ENCODE measurements at places on chromosomes 2 and 18.

GRCh38 chr2:37459095-37459981 lies 114.9 kb downstream of the QPCT start:
- DNase-seq = no peak

- DNase-seq = no peak
These were observed 243.4 kb downstream of the LDLRAD4 start for GRCh38 chr18:13461936-13462335.

DNA sequence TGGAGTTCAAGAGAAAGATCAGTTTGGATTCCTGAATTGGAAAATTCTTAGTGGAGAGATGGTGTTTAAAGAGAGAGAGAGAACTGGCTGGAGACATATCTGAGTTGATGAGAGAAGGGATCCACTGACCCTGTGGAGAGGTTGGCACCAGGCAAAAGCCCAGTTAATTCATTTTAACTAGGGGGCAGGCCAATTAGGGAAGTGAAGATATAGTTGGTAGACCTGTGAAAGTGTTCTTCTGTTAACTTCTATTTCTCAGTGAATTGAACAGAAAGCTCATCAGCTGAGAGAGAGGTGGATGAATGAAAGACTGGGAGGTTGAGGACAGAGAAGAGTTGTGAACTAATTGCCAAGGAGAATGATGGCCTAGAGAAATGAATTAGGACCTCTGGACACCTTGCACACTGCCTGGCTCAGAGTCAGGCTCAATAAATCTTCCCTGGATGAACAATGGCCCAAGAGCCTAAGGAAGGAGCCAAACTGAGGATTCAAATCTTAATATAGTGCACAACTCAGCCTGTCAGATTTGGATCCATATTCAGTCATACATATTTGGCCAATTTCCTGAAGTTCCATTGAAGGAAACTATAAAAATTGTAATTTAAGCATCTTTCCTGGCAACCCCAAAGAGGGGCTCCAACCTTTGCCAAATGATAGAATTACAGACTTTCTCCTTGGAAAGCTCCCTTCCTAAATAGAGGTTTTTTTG lies 82.2 kb upstream of the RMDN2 start:
- no peak for DNase-seq

GRCh38 chr18:7567474-7568425 lies 634 bp downstream of the PTPRM start:
- no peak for DNase-seq

DNA sequence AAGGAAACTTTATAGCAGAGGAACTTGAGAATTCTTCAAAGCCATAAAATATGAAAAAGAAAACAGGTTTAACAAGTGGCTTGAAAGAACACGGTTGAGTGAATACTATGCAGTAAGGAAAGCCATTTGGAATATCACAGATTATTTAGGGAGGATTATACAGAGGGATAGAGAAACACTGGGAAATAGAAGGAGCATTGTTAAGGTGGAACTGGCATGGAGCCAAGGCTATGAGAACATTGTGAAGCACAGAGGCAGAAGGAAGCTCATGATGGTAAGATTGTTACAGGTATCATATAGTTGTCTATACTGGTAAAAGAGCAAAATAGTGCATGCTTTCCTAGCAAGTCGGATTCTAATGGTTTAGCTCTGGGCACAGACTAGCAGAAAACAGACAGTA lies 87.1 kb downstream of the SS18 start:
- DNase-seq = no peak

DNA sequence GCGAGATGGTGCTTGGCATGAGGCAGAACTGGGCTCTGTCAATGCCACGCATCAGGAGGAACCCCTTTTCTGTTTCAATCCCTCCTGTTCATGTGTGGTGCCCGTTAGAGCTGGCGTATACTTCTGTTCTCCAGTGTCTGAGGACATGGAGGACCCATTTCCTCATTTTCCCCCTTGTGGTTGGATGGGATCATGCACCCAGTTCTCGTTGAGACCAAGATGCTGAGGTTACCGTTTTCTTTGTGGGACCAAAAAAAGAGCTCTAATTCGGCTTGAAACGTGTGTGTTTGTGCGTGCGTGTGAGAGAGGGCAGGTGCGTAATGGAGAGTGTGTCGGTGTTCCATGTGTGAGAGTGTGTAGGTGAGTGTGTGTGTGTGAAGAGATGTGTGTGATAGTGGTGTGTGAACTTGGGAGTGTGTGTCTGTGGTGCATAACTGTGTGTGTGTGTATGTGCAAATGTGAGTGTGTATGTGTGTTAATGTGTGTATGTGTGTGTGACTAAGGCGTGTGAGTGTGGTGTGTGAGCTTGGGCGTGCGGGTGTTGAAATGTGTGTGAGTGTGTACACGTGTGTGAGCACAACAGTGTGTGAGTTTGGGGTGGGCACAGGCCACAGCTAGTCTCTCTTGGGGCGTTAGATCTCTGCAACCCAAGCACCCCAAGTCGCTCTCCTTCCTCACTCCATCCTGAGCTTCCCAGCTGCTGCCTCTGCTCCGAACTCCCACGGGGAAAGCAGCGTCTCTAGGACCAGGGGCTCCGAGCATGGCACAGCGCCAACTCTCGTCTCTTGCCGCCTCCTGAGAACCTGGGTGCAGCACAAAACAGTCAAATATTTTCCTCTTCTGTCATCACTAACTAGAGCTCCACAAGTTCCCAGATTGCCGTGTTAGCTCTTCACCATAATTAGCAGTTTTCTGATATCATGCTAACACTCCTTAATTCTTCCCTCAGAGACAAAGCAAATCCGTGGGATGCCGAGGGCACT lies 75.8 kb downstream of the LONRF2 start:
- DNase-seq = no peak

GRCh38 chr2:221347471-221347870 lies 224.6 kb downstream of the EPHA4 start:
- no peak for DNase-seq

- DNase-seq = no peak
These were observed 42.3 kb upstream of the FAM136A start for GRCh38 chr2:70344195-70344594.

- DNase-seq = peak; percentile 5
These were observed 1.1 kb downstream of the AFTPH start for GRCh38 chr2:64525317-64525613.

GRCh38 chr2:231359441-231359840 lies 36.1 kb upstream of the B3GNT7 start:
- DNase-seq = no peak

DNA sequence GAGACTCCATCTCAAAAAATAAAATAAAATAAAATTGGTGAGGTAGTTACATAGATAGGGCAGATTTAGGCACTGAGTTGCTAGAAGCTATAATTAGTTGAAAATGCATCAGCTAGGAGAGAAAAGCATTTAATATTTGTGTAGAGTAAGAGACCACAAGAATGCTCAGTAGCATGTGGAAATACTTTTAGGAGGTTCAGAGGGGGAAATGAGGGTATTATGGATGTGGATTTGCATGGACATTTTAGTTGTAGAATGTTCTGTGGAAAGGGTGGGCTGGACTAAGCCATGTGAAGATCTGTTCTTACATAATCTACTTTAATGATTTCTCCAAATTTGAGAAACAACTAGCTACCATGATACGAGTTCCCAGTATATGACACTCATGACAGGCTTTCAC lies 95.5 kb downstream of the ATP9B start:
- DNase-seq = no peak

DNA sequence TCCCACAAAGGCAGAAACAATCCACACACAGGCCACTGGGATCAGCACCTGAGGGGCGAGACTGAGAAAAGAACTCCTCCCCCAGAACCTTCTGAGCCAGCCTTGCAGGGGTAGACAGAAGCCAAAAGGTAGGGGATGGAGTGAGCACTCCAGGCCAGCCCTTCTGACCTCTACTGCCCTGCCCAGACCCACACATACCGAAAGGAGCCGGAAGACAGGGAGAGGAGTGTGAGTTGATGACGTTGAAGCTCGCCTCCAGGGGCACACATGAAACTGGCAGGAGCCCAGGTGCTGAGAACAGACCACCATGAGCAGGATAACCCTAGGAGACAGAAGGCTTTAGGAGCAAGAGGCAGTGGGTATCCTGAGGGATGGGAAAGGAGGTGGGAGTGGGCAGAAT lies 1.8 kb downstream of the SLC23A3 start:
- no peak for DNase-seq

- DNase-seq = no peak
These were observed 130.6 kb downstream of the ZEB2 start for GRCh38 chr2:144389151-144389929.

DNA sequence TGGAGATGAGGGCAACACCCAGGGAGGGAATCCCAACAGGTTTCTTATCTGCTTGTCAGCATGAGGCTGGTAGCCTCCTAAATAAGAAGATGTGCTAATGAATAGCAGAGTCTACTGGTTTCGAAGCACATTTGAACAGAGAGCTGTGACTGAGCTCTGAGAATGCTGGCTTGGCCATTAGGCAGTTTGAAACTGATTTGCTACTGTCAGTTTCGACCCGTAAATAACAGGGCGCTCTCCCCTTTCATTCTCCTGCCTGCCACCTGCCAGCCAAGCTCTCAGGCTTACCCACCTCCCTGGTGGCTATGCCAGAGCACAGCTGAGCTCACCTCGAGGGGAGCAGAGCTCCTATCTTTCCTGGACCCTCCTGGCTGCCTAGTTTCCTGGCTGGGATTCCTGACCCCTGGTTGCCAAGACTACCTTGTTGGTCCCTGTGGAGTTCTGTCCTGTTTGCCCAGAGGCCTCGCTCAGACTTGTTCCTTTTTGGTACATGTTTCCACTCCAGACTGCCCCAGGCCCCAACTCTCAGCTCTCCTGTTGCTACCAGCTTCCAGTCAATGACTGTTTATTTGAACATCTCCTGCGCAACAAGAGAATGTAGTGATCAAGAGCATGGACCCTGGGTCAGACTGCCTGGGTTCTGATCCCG lies 102.3 kb upstream of the ALPP start:
- no peak for DNase-seq

GRCh38 chr2:212677466-212677865 lies 138.9 kb upstream of the ERBB4 start:
- no peak for DNase-seq

DNA sequence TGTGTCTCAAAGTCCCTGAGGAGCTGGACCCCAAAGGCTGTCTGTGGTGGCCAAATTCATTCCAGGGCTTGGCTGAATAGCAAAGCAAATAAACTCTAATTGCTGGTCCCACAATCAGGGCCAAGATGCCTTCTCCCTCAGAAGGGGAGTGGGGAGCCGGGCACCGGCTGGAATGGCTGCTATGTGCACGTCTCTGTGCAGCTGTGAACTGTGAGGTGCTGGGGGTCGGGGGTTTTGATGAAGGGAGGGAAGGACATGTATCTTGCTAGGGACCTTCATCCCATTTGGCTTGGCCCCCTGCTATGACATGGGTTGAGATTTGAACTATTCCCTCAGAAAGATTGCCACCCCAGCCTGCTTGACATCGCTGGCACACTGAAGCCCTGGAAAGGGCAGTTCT lies 60.4 kb downstream of the CIB4 start:
- no peak for DNase-seq

- no peak for DNase-seq
These were observed 16.7 kb downstream of the LHCGR start for GRCh38 chr2:48738806-48739205.

- DNase-seq = no peak
These were observed 194.6 kb downstream of the CYRIA start for GRCh38 chr2:16470936-16471490.

- no peak for DNase-seq
These were observed 33.4 kb upstream of the SLC9A2 start for GRCh38 chr2:102585847-102586404.

DNA sequence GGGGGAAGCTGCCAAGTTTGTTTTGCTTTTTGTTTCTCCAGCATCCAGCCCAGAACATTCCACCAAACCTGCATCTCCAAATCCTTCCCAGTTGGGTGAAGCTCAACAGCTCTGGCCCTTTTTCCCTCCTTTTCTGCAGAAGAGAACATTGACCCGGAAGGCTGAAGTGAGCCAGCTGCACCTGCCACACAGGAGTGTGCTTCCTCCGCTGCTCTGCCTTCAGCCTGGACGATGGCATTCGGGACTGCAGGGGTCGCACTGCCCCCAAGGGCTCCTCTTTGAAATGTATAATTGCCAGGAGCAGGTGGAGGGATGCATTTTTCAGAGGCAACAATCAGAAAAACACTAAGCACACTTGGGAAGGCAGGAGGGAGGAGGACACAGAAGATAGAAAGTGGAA lies 41.8 kb downstream of the ST8SIA5 start:
- no peak for DNase-seq

- no peak for DNase-seq
These were observed 283.4 kb downstream of the MTX2 start for GRCh38 chr2:176552501-176553135.

DNA sequence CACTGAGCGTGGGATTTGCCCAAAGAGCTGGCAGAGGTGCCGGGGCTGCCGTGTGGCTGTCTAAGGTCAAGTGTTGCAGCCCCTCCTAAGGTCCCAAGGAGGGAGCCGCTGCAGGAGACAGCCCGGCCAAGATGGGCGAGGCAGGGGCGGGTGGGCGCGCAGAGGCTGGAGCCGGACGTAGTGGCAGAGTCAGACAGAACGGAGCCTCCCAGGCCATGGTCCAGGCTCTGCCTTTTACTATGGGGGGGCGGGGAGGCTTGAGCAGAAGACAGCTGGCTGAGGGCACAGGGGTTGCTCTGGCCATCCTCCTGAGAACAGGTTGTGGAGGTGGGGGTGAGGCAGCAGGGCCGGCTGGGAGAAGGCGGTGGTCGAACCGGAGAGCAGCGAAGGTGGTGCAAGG lies 27.5 kb upstream of the PRLH start:
- DNase-seq = no peak

- no peak for DNase-seq
These were observed 31.4 kb downstream of the QPCT start for GRCh38 chr2:37375741-37376288.

DNA sequence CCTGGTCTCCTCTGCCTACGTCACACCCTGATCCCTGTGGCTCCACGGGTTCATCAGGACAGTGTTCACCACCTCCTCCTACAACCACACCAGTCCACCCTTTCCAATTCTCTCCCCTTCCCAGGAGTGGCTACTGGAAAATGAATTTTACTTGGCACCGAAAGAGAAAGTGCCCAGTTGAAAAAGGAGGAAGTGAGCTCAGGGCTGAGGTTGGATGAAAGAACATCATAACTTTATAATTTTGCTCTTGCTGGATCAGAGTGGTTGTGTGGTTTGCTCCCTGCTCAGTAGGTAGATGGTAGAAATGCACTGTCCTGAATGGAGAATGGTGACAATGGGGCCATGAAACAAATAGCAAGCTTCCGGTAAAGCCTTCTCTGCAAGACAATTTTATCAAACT lies 140.3 kb upstream of the DDX18 start:
- no peak for DNase-seq

DNA sequence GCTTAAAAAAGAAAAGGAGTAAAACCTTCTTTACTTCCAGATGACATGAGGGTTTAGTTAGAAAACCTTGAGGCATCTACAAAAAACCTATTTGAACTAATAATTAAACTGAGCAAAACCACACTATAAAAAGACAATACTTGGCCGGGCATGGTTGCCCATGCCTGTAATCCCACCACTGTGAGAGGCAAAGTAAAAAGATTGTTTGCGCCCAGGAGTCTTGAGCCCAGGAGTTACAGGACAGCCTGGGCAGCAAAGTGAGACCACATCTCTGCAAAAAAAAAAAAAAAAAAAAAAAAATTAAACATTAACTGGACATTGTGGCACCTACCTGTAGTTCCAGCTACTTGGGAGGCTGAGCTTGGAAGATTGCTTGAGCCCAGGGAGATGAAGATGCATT lies 502.8 kb upstream of the LRRTM4 start:
- DNase-seq = no peak

- DNase-seq = no peak
These were observed 84.6 kb upstream of the NDUFV2 start for GRCh38 chr18:9017905-9018227.

GRCh38 chr18:36195427-36196122 lies 8.3 kb downstream of the MOCOS start:
- DNase-seq = no peak

Data from stimulated activated CD8-positive, alpha-beta memory T cell treated with anti-CD3 and anti-CD28 coated beads, Interleukin-4, amount 100 ng/mL, for 1 hour (primary cell).